SK-N-SH (cell line): ENCODE measurements at places on chromosomes 2 and 18. TPM values are rescaled to one million over a fixed set of nuclear protein-coding genes. Genes with fewer than 3 reads are reported as not detected.

DNA sequence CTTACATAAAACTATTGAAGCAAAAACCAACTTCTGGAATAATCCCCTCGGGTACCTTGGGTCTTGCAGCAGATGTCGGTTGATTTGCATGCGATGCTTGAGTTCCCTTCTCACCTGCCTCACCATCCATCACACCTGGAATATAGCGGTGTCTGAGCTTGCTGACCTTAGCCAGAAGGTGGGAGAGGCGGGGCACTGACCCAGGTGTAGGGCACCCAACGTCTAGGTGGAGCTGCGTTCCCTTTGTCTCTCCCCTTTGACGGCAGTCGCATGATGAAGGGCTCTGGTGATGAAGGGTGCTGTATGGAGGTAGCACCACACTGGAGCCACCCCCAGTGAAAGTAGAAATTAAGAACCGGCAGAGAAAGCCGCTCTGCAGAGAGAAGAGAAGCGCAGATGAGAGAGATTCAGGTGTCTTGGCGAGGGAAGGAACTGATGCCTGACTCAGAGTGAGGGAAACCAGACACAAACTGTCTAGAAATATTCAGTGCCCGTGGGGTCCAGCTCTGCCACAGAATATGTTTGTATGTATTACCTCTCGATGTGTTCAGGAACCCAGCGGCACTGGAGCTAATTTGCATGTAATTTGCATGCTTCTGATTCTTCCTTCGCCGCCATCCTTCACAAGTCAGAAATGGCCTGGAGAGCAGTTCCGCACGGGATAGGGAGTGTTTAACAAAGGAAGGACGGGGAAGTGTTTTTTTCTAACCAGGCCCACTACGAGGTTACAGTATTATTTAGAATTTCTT lies 19.4 kb upstream of the MBP start:
- no peak for DNase-seq
- H3K4me1 ChIP-seq = no peaks in the 10 kb centered on the region
- no peaks in the 10 kb centered on the region for H3K27me3 ChIP-seq
- H3K36me3 ChIP-seq = no peaks in the 10 kb centered on the region
- H3K27ac ChIP-seq = no peak overlapping the region

DNA sequence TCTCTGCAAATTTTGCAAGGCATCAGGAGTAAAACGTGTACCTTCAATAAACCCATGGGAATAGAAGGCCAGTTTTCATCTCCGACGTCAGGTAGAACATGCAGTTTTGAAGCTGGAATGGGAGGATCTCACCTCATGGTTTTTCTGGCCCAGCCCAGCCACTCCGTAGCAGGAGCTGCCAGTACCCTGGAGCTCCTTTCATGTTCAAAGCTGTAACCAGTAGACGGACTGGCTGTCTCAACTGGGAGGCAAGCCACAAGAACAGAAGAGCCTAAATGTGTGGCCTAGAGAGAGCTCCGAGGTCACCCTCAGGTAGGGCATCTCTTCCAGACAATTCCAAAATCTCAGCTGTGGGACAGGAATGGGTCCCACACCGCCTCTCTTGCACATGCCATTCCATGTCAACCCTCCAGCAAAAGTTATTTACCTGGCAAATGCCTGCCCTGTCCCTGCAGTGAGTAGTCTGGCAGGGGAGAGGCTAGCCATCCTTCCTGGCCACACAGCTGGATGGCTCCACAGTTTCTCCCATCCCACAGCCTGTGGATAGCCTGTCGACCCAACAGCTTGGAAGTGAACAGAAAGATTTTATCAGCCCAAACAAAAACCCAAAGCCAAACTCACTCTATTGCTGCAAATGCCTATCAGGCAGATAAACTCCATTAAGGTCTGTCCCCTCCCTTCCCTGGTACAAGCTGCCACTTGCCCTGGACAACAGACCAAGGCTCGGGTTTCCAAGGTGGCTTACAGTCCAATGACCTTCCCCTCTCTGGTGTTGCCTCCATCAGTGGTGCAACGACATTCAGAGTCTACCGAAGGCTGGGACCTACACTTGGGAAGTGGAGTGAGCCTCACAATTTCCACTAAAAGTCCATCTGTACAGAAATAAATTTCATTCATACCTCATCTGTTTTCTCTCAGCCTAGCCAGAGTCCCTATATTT lies 27.8 kb downstream of the CRACDL start:
- H3K27me3 ChIP-seq = no peaks in the 10 kb centered on the region
- no peaks in the 10 kb centered on the region for H3K36me3 ChIP-seq
- H3K4me1 ChIP-seq = peaks cover 39% of the 10 kb centered on the region
- peak; percentile 39 for DNase-seq
- H3K27ac ChIP-seq = peak overlapping the region; percentile 76

DNA sequence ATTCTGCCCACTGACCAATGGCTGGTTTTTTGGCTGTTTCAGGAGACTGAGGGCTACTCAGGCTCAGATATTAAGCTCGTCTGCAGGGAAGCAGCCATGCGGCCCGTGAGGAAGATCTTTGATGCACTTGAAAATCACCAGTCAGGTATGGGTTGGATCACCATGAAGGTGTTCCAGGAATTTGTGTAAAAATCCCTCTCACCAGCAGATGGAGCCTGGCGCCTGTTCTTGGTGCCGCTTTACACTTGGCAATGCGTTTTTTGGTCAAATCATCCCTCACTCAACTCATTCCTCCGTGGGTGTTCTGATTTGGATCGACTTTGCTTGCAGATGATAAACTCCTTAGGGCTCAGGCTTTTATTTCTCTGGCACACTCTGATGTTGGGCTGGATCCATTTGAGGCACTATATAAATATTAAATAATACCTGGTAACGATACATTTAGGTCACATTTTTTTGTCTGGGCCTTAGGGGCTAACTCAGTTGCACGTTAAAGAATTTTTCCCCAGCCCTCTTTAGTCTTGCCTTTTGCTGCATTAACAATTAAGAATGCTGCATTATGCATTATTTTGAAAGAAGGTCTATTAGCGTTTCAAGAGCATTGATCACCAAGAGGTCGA lies 50.0 kb downstream of the HDHD2 start:
- no peak overlapping the region for H3K4me3 ChIP-seq
- no peaks in the 10 kb centered on the region for H3K27me3 ChIP-seq
- H3K36me3 ChIP-seq = no peaks in the 10 kb centered on the region
- H3K4me1 ChIP-seq = no peaks in the 10 kb centered on the region

GRCh38 chr2:34004936-34005335 lies 405.8 kb upstream of the FAM98A start:
- H3K27ac ChIP-seq = no peak overlapping the region
- H3K27me3 ChIP-seq = no peaks in the 10 kb centered on the region
- no peaks in the 10 kb centered on the region for H3K4me1 ChIP-seq
- no peak for DNase-seq

GRCh38 chr2:27709960-27710575 lies 46.4 kb downstream of the SLC4A1AP start:
- peaks cover 8% of the 10 kb centered on the region; the same call in 1 of the 2 replicates for H3K4me1 ChIP-seq
- no peaks in the 10 kb centered on the region for H3K27me3 ChIP-seq
- no peak for DNase-seq

Gene SPEG
- polyA plus RNA-seq = 98.3 and 107 TPM in 2 replicates

Gene ZNF514
- 9.0 and 12.5 TPM in 2 replicates for polyA plus RNA-seq
